ENCODE measurements at places on chromosomes 4 and X.
A peak's percentile ranks its signal among the peaks of the same experiment; 100 is the strongest.

GRCh38 chr4:172819353-172819752, 349.3 kb upstream of the GALNT7 start:
- DNase-seq, result no peak

GRCh38 chr4:1646690-1647089, 37.4 kb downstream of the FAM53A start:
- no peak for DNase-seq

DNA sequence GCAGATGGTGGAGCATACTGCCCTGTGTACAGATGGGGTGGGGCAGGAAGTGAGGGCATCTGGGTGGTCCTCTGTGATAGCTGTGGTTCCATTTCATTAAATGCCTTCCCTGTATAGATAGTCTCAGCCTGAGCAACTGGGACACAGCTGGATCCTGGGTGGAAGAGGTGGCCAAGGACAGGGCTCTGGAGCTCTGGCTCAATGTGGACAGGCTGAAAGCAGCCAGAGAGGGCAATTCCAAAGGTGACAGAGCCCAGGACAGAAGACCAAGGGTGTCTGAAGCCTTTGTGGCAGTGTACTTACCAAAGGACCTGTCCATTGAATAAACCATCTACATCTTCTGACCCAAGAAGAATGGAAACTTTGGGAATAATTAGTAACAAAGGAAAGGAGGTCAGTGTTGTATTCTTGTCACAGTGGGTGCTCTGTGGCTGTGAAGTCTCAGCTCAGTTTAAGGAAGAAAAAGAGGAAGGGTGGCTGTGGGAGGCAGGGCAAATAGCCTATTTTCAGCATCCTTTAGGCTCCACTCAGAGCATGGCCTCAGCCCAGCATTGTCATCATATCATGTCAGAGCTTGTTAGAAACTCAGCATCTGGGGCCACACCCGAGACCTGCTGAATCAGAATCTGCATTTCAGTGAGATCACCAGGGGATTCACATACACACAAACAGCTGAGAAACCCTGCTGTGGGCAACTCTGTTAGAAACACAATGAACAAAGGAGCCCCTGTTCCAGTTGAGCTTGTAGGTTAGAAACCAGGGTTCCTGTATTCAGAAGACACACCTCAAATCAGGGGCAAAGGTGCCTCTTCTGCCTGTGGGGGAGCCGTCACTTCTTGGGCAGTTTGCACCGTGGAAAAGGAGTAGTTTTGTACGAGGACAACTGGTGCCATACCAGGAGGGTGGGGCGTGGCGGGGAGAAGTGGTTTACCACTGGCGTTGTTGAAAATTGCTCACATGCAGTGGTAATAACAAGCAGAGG, 168.6 kb downstream of the PTTG2 start:
- peak; percentile 14 for DNase-seq

GRCh38 chr4:7904952-7905915, 34.4 kb downstream of the AFAP1 start:
- no peak for DNase-seq

DNA sequence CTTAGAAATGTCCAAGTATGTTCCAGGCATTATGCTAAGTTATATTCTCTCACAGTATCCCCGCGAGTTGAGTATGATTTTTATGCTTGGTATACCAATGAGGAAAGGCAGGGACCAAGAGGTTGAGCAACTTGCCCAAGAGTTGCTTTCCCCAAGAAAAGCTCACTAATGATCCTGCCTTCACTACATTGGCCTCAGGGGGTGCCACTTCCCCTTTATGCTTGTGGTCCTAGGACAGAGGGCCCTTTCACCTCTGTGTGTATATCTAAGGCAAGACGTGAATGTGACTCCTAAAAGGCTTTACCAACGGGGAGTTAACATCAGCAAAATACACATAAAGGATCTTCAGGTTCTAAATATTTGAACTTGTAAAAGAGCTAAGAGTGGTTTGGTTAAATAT, 164.4 kb upstream of the CPEB2 start:
- no peak for DNase-seq

GRCh38 chrX:8728932-8729535, 2.9 kb downstream of the ANOS1 start:
- DNase-seq, result no peak

GRCh38 chr4:37978248-37978924, 18.2 kb downstream of the PTTG2 start:
- peak; percentile 79 for DNase-seq

DNA sequence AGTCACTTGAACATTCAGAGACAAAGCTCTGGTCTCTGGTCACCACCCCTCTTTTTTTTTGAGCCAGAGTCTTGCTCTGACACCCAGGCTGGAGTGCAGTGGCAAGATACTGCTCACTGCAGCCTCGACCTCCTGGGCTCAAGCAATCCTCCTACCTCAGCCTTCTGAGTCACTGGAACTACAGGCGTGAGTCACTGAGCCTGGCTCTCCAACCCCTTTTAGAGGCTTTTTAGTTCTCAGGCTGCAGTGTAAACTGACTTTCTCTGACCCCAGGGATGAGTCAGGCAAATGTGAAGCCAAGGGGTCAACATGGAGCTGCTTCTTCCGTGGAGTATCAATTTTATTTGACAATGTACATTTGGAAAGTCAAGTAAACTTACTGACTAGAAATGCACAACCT, 229.2 kb downstream of the PTTG2 start:
- DNase-seq, result peak; percentile 78

DNA sequence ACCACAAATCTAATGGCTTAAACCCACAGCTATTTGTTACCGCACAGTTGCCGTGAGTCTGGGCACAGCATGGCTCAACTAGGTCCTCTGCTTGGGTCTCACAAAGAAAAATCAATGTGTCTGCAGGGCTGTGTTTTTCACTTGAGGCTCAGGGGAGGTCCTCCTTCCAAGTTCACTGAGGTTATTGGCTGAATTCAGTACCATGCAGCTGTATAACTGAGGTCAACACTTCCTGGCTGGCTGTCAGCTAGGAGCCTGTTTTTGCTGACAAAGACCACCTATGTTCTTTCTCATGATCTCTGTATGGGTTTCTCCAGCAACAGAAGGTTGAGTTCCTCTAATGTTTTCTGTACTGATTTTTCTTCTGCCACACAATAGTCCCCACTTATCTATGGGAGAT, 736.7 kb upstream of the PRKX start:
- no peak for DNase-seq

- DNase-seq, result no peak
These were observed 5.9 kb downstream of the CDK16 start for GRCh38 chrX:47224266-47224895.

DNA sequence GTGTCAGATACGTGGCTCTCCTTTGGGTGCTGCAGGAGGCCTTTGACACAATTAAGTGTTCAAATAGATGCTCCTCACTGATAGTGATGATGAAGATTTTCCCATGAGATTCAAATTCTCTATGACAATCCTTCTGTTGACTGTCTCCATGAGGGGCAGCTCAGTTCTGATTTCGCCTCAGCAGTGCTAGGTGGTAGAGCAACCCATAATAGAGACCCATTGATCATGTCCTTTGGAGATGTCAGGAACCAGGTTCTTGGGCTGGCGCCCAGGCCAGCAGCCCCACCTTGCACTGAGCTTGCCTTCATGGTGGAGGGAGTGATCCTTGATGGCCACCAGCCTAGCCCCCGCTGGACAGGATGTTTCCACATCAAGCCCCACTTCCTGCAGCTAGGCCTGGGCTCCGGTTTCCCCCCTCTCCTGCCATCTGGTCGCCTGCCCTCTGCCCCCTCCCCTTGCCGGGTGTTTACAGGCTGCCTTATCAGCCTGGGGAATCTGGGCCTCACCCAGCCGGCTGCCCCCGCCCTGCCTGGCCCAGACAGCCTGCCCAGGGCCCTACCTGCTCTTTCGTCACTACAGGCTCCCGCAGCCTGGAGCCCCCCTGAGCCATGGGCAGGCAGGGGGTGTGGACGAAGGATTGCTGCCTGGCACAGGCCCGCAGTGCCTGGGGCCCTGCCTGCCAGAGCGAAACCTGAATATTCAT, 12.6 kb downstream of the ELF4 start:
- DNase-seq, result no peak

GRCh38 chr4:9921326-9921725, 100.0 kb downstream of the SLC2A9 start:
- no peak for DNase-seq

GRCh38 chrX:27591938-27592337, 1.8 kb downstream of the DCAF8L2 start:
- DNase-seq, result no peak

DNA sequence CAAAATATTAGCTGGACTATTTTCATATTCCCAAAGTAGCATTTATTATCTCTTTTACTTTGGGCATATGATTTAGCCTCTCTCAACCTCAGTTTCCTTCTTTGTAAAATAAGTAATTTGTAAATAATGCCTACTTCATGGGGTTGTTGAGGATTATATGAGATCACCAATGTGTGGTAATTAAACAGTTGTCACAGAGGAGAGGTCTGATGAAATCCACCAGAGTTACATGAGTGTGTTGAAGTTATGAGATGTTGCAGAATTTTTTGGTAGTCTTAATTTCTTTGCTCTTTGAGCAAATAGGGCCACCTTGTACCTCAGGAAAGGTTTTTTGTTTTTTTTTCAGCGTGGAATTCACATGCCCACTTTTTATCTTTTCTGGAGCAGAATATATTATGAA, 1.4 kb downstream of the COX7B start:
- DNase-seq, result no peak

GRCh38 chrX:139691493-139691842, 16.5 kb downstream of the MCF2 start:
- DNase-seq, result no peak

DNA sequence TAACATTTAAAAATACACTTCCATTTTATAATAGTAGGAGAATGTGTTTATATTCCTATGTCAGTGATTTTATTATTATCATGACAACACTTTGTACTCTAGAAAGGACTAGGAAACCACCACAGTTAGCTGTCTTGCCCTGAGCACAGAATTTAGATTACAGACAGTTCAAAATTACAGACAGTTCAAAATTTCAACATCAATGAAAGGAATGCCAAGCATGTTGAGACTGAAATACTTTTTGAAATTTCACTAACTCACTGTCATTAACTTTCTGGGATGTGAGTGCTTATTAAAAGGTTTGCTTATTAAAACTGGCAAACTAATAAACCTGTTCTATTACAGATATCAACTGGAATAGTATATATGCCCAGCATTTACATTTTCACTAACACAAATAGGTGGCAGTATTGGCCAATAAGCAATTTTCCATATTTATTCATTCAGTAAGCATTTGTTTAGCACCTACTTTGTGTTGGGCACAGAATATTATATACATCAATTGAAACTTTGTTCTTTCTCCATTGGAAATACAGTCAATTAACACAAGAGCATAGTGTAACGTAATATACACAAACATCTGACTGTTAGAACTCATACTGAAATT, 179.4 kb downstream of the FBXW7 start:
- DNase-seq, result no peak

- DNase-seq, result no peak
These were observed 788.4 kb downstream of the RPA4 start for GRCh38 chrX:97672138-97672537.

GRCh38 chr4:110372485-110372884, 103.5 kb upstream of the ENPEP start:
- DNase-seq, result no peak

Measured in ascending aorta (tissue), 2 donors.